ENCODE measurements at places on chromosomes 7 and 10.

GRCh38 chr7:55019691-55020465 lies 1.1 kb downstream of the EGFR start:
- no peak for DNase-seq

DNA sequence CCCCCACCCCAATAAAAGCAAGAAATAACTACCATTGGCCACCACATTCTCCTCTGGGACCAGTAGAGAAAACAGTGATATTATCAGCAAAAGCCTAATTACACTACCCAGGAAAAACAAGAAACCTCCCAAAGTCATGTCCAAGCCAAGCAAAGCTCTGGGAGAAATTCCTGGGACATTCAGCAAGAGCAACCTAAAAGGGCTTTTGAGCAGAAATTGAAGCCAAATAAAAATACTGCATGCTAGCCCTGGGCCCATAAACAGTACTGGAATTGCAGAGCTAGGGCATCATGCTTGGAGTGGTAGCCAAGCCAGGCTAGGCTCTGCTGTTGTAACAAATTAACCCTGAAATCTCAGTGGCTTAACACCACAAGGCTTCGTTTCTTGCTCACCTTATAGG lies 347.9 kb downstream of the LRMDA start:
- no peak for DNase-seq

DNA sequence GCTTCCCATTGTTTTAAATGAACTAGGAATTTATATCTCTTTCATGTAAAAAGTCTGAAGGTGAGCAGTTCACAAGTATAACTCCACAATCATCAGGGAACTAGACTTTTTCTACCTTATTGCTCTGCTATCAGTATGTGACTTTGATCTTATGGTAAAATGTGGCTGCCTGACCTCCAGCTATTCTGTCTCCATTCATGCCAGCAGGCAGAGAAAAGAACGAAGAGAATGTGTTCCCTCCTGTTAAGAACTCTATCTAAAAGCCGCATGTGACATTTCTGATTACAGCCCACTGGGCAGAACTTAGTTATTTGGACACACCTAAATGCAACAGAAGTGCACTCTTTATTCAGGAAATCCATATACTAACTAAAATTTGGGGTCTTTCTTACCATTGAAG lies 102.8 kb upstream of the MBL2 start:
- no peak for DNase-seq

- DNase-seq = no peak
These were observed 28.3 kb upstream of the PRSS1 start for GRCh38 chr7:142720986-142721385.

DNA sequence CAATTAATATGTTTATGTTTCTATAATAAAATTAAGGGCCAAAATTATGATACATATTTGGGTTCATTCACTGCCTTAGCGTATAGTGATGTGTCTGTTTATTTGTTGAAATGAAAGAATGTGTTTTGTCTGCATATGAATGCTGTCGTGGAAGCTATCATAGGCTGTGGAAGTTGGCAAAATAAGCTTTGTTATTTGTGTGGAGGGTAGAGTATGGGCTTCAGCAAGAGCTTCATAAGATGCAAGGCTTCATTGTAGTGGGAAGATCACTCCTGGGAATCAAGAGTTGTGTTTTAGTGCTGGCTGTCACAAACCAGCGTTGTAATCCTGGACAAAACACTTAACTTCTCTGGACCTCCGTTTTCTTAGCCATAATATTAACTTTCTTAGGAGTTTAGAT lies 2.5 kb downstream of the SLK start:
- no peak for DNase-seq

DNA sequence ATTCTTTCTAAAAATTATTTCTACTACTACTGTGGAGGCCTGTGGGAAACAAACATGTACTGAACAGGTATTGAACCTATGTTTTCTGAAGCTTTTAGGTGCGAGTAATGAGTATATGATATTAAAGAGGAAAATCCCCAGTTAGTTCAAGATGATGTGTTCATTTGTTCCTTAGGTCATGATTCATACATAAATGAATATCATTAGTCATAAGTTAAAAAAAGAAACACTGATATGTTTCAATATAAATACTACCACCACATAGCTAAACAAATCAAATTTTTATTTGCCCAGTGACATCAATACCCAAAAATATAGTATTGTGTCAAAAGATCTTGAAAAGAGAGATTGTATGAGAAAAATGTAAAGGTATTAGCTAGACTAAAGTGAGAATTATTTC lies 210.7 kb upstream of the GNAI1 start:
- no peak for DNase-seq

- DNase-seq = no peak
These were observed 351.1 kb upstream of the KLF6 start for GRCh38 chr10:4136121-4136520.

DNA sequence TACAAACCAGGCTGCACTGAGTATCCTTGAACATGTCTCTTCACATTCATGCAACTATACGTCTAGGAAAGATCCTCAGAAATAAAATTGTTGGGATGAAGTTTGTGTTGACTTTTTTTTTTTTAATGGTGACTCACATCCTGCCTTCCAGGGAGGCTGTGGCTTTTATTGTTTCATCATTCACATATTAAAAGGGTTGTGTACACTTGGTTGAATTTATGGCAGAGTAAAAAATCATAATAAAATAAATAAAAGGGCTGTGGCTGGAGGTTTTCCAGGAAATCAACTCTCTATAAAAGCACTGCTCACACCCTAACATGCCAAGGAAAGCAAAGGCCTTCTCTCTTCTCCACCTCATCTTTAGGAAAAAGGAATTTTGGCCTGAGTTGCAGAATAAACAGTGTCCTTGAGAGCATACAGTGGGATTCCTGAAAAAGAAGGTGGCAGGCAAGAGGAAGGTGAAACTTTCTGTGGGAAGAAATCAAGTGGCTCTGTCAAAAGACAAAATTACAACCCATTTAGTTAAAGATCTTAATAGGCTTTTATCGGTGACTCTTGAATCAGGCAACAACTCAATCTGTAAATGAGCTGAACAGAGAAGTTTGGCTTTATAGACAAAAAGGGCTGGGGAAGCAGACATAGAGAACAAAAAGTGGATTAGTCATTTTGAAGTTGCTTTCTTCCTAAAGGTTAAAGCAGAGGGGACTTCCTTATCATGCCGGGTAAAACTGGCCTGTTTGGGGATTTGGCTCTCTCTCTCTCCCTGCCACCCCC lies 41.6 kb upstream of the FHIP2A start:
- peak; percentile 30 for DNase-seq

GRCh38 chr10:73841526-73842285 lies 30.3 kb upstream of the NDST2 start:
- DNase-seq = no peak

- no peak for DNase-seq
These were observed 159.6 kb downstream of the LSM5 start for GRCh38 chr7:32330602-32331001.

- DNase-seq = no peak
These were observed 36.5 kb downstream of the CALCR start for GRCh38 chr7:93538061-93538460.

DNA sequence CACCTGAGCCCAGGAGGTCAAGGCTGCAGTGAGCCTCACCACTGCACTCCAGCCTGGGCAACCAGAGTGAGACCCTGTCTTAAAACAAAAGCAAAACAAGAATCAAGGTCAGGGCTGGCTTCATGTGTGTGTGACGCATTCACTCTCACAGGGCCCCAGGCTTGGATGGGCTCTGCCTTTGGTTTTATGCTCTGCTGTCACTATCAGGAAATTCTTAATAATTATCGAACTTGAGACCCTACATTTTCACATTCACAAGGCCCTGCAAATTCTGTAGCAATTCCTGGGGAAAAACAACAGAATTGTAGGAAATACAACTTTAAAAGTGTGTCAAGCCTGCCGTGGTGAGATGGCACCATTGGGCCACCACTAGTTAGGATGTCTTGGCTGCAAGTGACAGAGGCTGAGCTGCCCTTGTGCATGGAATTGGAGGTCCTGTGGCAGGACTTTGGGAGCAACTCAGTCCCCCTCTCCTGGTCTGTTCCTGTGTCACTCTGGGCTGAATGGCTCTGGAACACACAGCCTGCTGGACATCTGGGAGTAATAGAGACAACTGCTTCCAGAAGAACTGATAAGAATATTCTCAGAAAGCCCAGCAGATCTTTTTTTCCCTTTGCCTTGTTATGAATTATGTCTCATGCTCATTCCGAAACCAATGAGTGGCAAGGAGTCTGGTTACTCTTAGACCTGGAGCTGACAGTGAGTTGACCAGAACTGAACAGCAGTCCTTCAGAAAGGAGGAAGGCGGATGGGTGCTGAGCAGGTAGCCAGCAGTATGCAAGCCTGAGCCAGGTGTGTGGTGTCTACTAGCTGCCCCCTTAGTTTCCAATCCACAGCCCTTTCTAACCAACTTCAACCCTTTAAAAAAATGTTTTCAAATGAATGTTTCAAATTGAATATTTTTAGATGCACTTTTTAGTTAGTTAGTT lies 3.6 kb downstream of the UBE2D4 start:
- no peak for DNase-seq

DNA sequence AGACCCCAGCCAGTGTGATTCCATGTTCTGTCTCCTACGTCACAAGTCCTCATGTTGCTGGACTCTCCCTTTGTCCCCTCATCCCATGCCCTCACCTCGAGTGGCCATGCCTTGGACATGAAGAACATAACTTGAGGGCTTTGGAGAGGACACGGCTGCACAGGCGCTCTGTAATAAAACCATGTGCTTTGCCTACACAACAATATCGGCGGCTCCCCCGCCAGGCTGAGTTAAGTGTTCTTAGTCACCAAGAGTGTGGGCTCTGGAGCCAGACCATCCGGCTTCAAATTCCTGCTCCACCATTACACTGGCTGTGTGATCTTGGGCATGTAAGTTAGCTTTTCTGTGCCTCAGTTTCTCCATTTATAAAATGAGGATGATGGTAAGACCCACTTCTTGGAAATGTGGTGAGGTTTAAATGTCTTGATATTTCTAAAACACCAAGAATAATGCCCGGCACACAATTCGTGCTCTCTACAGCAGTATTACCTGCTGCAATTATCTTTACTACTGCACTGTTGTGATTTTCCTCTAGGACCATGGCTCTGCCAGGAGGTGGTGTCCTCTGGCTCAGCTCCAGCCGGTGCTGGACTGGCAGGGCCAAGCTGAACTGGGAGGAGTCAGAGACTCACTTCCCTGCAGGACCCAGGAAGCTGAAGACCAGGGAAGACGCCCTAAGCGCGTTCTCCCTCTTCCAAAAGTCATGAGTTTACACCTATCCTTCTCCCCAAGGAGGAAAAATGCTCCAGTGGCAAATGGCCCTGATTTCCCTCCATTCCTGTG lies 15.7 kb downstream of the SLIT1 start:
- no peak for DNase-seq

- no peak for DNase-seq
These were observed 18.0 kb upstream of the ADRB1 start for GRCh38 chr10:114025611-114026130.

GRCh38 chr10:131820626-131821025 lies 80.2 kb upstream of the PPP2R2D start:
- no peak for DNase-seq

DNA sequence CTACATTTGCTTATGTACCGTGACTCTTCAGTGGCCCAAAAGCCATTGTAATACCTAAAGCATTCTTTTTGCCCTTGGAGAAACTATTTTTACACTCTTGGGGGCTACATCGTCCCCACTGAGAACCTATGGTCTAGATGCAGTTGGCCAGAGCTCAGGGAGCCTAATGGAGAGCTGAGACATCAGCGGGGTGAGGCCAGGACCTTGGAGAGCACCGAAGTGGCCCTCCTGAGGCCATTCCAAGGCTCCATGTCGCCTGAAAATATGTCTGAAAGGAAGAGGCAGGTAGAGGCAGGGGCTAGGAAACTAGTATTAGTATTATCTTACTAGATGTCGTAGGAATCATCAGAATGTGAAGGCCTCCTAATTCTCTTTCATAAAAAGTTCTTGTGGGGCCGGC lies 4.9 kb downstream of the PKD2L1 start:
- DNase-seq = no peak

GRCh38 chr10:99534939-99535763 lies 2.4 kb downstream of the NKX2-3 start:
- peak; percentile 26 for DNase-seq

DNA sequence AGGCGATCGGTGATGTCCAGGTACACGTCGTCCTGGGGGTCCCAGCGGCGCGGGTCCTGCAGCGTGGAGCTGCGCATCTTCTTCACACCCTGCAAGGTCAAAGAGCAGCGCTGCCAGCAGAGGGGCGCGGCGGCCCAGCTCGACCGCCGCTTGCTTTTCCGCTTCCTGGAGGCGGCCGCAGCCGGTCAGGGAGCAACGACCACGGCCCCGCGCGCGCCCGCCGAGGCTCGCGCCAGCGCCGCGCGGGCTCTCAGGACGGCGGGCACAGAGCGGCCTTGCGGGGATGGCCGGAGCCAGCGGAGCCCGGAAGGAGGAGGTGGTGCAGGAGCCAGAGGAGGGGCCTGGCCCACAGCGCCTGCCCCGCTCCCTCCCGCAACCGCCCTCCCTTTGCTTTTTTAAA lies 76.4 kb upstream of the CDC14C start:
- no peak for DNase-seq

- DNase-seq = no peak
These were observed 130.1 kb upstream of the MALRD1 start for GRCh38 chr10:18918532-18918931.

All from inflammatory macrophage treated with lipopolysaccharide for 4 hours (primary cell).